ENCODE measurements at places on chromosomes 1 and 21. TPM values are rescaled to one million over a fixed set of nuclear protein-coding genes. Genes with fewer than 3 reads are reported as not detected.

The PM20D1 gene
- total RNA-seq = not detected

DNA sequence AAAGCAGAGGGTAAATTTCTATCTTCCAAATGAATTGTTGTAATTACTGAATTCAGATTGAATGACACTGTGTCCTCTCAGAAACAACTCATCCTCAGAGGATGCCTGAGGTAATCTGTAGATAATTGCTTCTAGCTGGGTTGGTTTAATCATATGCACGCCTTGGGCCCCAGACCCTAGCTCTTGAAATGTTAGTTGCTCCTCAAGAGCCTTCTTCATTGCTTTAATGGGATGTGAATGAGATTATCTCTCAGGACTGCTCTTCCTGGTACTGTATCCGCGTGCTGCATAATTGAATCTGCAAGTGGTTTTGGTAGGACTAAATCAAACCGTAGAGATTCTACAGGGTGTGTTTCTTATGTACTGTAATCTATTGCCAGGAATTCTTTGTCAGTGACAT, 569.3 kb upstream of the NEGR1 start:
- DNase-seq = no peak

GRCh38 chr1:155062151-155062686, 1.3 kb upstream of the EFNA4 start:
- peak; percentile 94 for DNase-seq

The ERG gene
- not detected for total RNA-seq

The TNN gene
- not detected for total RNA-seq

The SPATA46 gene
- total RNA-seq = not detected

DNA sequence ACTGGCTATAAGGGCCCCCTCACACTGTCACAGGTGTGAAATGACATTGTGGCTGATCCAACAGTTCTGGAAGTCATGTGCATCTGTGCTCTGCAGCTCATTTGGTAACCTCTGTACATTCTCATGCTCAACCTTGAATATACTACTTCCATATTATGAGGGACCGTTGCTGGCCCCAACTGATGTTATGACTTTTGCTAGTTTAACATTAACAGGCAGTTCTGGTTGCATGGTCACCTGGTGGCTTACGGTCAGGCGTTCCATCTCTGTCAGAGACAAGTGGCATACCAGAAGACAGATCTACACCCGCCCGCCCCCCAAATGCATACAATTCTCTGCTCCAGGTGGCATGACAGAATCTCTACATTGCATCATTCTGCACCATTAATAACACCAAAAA, 6.0 kb upstream of the DIP2A start:
- DNase-seq = no peak

DNA sequence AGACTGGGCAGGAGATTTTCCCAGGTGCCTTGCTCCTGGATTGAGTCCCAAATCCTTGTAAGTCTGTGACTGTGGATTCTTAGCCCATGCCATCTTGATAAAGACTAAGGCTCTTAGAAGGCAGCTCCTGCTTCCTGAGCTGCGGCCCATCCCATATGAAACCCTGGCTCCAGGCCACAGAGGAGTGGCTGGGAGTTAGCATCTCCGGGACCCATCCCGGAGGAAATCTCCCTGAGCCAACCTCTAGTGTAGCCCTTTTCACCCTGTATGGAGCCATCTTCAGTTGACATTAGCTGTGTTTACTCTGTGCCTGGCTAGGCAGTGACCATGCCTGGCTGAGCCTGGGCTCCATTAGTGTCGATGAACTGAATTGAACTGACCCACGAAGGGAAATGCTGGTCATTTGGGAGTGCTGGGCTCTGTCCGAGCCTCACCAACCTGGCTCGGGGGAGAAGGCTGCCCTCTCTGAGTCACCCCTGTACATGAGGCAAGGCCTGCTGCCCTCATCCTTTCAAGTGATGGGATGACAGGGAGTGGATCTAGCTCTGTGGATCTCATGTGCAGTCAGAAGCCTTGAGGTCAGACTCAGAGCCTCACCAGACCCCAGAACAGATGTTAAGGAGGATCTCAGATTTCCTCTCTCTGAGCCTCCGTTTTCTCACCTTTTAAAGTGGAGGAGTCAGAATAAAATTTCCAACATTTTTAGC, 37.5 kb downstream of the LGR6 start:
- no peak for DNase-seq

DNA sequence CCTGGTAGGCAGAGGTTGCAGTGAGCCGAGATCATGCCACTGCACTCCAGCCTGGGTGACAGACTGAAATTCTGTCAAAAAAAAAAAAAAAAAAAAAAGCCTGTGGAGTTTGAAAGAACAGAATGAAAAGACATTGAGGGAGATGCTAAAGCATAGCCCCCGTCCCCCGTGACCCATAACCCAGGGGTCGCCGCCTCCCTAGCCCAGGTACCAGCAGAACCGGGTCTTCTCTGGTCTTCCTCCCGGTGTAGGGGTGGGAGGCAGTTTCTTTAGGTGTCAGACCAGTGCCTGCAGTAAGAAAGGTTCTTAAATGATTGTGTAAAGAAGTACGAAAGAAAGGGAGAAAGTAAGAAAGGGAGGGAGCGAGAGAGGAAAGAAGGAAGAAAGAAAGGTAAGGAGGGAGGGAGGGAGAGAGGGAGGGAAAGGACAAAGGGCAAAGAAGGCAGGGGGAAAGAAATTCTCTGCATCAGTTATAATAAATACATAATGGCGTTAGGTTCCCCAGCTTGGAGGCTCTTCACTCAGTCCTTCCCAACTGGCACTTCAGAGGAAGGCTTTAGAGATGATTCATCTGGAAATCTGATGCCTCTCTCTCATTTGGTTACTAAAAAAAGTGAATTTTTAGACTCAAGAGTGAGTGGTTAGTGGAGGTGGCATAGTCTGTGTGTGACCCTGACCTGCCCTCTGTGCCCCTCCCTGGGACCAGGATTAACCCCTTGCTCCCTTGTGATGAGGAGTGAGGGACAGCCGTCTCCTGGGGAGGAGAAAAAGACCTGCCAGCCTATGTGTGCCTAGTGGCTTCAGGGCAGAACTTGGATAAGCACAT, 1.1 kb downstream of the IL24 start:
- DNase-seq = no peak

DNA sequence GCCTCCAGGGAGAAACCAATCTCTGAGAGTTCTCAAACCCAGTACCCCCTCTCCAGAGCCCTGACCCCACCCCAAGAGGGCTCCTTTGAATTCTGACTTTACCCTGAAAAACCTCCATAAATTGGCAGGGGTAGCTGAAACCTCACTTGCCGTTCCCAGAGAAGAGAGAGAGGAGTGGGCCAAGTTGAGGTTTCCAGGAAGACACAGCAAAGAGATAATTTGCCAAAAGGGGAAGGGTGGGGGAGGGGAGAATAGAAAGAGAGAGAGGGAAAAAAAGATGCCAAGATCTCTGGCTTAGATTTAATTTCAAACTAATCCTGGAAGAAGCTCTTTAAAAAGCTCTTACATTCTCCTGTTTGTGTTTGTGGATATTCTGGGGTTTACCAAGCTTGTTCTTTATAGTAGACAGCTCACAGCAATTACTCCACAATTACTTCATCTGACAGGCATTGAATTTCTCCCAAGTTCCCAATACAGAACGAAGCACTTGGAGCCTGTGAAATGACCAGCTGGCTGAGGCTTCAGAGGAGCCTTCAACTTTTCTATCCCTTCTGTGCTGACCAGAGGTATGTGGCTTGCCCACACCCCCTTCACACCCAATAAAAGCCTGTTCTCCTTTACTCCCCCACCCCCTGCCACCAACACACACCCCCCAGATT, 1.1 kb upstream of the GRHL3 start:
- DNase-seq = no peak

The RO60 gene
- 92.0 TPM for total RNA-seq

- no peak for DNase-seq
Observed at GRCh38 chr1:79981481-79981880, 975.0 kb upstream of the ADGRL4 start.

DNA sequence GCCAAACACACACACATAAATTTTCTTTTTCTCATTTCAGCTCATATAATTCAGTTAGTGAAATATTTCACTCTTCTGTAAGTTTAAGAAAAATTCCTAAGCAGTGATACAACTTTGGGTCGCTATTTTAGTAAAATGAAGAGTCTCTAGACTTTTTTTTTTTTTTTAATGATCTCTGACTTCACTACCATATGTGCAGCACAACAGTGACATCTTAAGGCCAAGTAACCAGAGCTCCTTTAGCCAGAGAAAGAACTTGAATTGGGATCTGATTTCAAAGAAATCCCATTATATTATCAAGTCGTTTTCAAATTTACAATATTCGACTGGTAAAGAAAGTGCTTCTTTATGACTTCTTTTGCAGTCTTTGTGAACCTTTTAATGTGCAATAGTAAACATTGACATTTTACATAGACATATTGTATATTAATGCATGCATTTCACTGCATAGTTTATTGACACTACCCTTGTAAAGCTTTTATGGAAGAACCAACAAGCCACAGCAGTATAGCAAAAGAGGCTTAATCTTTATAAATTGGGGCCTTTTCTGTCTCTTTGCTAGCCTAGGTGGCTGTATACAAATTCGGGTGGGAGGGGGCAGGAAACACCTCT, 62.2 kb downstream of the LRRC40 start:
- DNase-seq = no peak

DNA sequence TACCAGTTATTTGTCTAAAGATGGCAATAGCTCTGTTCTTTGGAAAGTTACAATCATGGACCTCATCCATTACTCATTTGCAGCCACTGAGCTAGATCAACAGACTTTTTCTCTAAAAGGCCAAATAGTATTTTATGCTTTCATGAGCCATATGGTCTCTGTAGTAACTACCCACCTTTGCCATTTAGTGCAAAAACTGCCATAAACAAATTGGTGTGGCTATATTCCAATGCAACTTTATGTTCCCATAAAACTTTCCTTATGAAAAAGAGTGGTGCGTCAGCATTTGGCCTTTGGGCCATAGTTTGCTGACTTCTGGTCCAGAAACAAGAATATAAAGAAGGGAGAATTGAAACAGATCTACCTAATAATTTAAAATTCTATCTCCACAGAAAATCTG, 20.1 kb upstream of the KCTD3 start:
- no peak for DNase-seq

DNA sequence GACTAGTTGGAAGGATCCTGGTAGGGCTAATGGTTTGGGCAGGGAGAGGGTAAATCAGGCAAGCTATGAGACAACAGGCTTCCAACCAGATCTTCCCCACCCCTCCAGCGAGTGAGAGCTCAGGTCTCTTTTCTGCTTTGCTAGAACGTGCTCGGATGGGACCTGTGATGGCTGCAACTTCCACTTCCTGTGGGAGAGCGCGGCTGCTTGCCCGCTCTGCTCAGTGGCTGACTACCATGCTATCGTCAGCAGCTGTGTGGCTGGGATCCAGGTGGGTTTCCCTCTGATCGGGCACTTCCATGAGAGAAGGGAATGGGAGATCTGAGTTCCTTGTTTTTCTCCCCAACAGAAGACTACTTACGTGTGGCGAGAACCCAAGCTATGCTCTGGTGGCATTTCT, 14.0 kb upstream of the SARS1 start:
- DNase-seq = no peak

DNA sequence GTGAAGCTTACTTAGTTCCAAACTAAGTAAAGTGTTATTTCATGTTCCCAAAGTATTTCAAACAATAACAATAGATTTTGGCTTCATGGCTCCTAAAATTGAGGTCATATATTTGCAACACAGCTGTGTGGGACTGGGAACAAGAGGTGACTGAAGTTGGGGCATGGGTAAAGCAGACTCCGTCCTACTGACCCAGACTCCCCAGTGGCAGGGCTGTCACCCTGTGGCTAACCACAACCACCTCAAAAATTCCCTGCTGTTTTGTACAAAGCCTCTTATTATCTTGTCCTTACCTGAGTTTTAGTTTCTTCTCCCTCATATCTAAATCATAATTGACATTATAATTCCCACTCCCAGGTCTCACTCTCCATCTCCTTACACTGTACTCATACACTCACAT, 117.6 kb downstream of the PTGER3 start:
- no peak for DNase-seq

The FTCD gene
- total RNA-seq = 4.6 TPM

DNA sequence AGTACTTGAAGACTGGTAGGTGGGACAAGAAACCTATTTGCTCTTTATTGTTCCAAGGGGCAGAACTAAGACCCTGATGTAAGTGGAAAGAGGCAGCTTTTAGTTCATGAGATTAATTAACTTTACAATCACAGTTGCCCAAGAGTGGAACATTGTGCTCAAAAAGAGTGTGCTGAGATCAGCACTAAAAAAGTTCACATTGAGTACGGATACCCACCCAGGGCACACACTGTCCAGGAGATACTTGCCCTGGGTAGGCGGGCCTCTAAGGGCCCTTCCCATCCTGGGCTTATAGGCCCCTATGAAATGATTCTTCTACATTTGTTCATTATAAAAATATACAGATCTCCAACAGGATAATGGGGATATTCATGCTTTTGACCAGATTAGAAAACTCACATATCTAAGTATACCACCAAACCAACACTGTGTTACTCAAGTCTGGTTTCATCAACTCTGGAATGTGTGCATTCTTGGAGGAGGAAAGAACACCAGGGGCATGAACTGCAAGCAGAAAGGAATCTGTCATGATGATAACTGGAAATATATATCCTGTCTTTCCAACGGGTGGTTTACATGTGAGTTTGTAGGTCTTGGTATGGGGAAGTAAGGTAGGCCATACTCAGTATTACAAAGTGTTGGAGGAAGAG, 626.2 kb downstream of the SMYD3 start:
- no peak for DNase-seq

- DNase-seq = no peak
Observed at GRCh38 chr1:197660389-197660788, 114.9 kb downstream of the DENND1B start.

- peak; percentile 90 for DNase-seq
Observed at GRCh38 chr1:153572569-153573015, 6.9 kb upstream of the S100A2 start.

The ZNF697 gene
- total RNA-seq = 15.6 TPM

GRCh38 chr1:29428997-29429396, 192.7 kb downstream of the PTPRU start:
- no peak for DNase-seq

GRCh38 chr1:12601700-12602658, 16.0 kb downstream of the DHRS3 start:
- no peak for DNase-seq

GRCh38 chr1:31669786-31670592, 25.3 kb upstream of the PEF1 start:
- DNase-seq = peak; percentile 78

The BTG2 gene
- total RNA-seq = 54.6 TPM

The STIL gene
- total RNA-seq = 41.3 TPM

Data from endodermal cell (in vitro differentiated cells).